ENCODE measurements at places on chromosomes 5 and 9.

- DNase-seq = no peak
Measured at GRCh38 chr9:22237497-22238363, 208.9 kb upstream of the DMRTA1 start.

DNA sequence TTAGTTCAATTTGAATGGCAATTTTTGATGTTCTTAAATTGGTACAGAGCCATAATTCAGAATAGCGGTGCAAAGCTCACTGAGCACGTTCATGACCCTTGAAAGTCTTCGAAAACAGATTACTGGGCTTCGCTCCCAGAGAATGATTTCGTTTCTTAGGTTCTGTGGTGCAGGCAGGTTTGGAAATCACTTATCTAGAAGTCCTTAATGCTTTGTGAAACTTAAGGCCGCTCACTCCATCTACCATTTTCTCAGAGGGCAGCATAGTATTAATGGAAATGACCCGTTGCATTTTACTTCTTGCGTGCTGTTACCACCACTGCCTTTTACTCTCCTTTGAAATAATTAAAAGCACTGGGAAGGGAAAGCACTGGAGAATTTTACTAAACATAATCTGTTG, 2.9 kb upstream of the MAT2B start:
- DNase-seq = no peak

DNA sequence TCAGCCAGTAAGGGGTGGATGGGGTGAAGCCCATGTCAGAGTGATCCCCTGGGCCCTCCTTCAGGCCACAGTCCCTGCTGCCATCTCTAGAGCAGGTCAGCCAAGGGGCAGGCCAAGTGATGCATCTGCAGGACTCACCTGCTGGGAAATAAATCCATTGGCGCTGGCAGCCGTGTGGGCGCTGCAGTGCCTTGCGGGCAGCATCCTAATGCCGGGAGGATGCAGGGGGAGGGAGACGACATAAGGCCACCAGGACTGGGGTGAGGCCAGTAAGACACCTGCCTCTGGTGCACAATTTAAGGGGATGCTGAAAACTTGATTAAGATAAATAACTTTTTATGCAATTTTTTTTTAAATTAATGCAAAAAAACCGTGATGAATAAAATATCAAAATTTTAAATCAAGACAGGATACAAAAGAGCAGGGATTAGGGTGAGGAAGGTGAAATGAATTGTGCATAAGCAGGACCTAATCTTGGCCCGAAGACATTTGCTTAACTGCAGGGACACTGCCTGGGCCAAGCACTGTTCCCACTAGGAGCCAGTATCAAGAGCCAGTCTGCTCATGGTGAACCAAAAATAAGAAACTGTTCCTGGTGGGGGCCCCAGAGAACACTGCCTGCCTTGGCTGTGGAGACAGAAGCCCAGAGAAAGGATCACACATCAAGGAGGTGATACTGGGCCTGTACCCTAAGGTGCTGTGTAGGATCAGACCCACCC, 67.5 kb upstream of the CPLX2 start:
- DNase-seq = no peak

- DNase-seq = no peak
Measured at GRCh38 chr5:61397238-61397637, 65.2 kb downstream of the ZSWIM6 start.

- no peak for DNase-seq
Measured at GRCh38 chr9:121997791-121998190, 95.3 kb downstream of the TTLL11 start.

DNA sequence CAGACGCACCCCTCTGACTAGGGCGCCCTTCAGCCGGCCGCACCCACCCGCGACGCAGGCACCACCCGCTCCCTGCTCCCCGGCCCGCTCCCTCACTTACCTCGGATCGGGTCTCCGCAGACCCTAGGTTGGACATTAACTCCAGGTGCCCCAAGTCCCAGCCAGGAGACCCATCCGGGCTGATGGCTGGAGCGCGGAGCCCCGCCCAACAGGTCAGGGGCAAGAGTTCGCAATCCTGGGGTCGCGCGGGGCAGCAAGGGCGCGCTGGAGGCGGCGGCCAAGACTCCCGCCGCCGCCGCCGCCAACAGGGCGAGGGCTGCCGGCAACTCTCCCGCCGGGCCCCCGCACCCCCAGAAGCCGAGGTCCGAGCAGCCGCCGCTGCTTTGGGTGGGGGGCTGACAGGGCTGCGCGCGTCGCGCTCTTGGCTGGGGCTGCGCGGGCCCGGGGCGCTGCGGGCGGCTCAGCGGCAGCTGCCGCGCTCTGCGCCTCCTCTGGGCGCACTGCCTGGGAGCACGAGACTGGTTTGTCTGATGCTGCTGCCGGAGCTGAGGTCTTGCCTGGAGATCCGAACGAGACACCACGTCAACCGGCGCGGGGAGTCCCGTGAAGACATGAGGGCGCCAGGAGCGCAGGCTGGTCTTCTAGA, at the start of gene GDNF:
GDNF (minus strand) TSS at position 635 of the 646 bp plus-strand sequence. CDS start 5,245 bp downstream, outside the sequence.
- no peak for DNase-seq

DNA sequence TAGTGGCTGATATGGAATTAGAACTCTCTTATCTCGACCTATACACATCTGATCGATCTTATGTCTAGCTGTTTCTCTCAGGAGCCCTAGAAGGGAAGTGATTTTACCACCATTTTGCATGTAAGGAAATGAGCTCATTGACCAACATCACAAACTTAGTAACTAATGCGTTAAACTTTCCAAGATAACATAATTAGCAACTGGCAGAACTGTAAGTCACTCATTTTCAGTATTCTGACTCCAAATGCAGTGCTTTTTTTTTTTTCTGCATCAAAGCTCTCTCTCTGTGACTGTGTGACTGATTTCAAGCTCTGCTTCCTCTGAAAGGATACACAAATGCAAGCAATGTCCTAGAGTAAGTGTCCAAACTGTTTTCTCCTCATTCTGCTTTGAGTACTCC, 68.1 kb upstream of the FBXL7 start:
- no peak for DNase-seq

GRCh38 chr9:93827545-93828330, 127.4 kb downstream of the BARX1 start:
- DNase-seq = peak; percentile 13

DNA sequence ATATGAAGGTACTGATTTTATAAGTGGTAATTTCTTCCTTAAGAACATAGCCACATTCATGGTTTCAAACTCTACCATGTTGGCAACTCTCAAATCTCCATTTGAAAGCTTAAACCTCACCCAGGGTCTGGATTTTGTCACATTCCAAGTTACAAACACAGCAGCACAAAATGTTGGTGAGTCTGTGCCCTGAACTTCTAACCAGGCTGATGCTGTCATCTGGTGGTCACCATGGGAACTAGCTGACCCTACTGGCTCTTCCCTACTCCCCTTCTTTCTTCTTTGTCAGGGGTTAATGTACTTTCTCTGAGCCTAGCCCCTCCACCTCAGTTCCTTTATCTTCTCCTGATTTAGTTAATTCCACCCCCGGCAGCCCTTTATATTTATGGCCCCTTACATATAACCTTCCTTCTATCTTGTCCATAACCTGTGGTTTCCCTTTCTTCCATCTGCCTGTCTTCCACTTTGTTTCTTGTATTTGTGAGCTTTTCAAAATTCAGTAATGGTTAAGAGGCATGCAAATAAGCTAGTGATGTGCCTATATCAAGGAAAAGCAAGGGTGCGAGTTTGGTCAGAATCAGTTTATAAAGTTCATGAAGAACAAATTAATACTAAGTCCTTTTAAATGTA, 35.9 kb downstream of the TGFBR1 start:
- no peak for DNase-seq

DNA sequence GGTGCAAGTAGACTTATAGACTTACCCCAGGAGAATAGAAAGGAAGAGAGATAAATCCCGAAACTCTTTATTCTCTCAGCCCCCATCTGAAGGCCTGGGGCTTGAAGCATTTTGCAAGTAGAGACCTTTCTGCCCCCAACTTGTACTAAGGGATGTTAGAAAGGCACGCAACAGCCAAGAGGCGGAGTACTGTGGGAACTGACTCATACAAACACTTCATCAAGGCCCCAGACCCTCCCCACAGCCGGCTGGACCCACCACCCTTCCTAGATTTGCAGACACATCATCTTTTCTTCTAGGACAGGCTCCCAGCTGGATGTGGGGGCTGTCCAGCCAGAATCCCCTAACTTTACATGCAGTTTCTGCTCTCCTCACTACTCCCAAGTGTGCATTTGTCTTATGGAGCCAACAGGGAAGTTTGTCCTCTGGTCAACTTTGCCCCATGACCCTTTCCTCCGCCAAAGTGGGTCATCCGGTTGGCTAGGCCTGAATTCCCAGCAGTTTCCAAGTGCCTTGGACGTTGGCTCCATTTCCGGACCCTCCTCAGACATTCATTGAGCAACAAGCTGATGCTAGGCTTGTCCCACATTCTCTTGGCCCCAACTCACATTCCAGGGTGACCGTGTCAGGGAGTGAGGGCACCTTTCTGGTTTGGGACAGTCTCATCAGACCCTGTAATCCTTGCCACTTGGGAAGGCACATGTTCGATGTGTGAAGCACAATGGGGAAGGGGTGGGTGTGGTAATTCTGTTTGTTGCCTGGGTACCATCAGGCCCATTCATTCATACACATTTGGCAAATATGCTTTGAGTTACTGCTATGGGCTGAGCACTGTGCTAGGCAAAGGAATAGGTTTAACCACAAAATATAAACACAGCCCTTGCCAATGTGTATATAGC, 64.6 kb downstream of the ABLIM3 start:
- no peak for DNase-seq

- no peak for DNase-seq
Measured at GRCh38 chr9:32424616-32425015, 40.2 kb downstream of the ACO1 start.

- no peak for DNase-seq
Measured at GRCh38 chr5:150156027-150156368, 353 bp upstream of the PDGFRB start.

DNA sequence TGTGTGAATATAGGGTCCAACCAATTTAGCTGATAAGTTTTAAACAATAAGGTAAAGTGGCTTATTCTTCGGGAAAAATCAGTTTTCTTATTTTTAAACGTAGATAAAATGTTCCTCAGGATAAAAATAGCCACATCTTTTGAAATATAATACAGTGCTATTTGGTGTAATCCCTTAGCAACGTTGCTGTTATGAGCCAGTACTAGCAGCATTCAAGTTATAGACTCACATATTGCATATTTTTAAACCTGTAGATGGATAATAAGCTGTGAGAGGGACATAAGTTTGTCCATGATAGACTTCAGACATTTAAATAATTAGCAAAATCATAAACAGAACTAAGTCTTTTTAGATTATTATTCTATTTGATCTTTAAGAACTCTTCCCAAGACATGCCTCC, 6.3 kb downstream of the PDE4D start:
- no peak for DNase-seq

- DNase-seq = no peak
Measured at GRCh38 chr9:131299346-131299960, 9.9 kb downstream of the PLPP7 start.

DNA sequence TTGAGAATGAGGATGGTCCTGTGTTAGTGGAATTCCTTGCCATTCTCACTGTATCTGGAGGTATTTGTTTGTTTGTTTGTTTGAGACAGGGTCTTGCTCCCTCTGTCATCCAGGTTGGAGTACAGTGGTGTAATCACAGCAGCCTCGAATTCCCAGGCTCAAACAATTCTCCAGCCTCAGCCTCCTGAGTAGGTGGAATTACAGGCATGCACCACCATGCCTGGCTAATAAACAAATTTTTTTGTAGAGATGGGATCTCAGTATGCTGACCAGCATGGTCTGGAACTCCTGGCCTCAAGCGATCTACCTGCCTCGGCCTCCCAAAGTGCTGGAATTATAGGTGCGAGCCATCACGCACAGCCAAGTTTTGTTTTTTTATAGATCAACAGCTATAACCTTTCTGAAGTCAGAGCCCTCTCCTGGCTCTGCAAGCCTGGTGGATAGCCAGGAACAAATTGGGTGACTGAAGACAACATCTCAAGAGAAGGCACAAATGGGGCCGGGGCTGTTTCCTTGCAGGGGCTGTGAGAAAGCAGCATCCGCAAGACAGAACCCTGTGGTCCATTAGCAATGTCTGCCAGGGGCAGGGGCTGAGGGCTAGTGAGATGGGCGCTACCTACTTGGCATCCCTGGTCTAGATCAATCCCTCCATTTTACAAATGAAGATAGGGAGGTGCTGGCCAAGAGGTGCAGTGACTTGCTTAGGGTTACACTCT, 18.8 kb downstream of the SH3PXD2B start:
- DNase-seq = no peak

- no peak for DNase-seq
Measured at GRCh38 chr5:31047621-31048020, 145.9 kb upstream of the CDH6 start.

DNA sequence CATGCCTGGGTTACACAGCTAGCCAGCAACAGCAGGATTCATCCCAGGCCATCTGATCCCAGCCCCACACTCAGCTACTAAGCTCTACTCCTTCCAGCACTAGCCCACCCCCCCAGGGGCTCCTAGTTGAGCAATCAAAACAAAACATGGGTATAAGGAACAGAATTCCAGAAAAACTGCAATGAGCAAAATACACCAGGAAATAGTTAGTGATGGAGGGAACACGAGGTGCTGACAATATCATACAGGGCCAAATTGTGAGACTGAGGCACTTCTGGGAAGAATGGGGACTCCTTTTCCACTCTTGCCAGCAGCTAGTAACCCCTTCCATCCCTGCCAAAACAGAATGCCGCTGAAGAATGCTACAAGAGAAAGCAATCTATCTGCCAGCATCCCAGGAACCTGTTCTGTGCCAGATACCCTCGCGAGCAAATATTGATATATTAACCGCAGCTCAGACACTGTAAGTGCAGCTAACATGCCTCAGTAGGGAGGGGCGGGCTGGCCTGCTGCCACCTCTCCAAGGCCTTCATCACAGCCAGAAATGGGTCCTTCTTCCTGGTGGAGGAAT, 161.4 kb downstream of the SLIT3 start:
- DNase-seq = no peak

GRCh38 chr5:126198531-126198930, 224.7 kb upstream of the GRAMD2B start:
- no peak for DNase-seq

GRCh38 chr5:144048259-144048856, 122.1 kb downstream of the YIPF5 start:
- no peak for DNase-seq

DNA sequence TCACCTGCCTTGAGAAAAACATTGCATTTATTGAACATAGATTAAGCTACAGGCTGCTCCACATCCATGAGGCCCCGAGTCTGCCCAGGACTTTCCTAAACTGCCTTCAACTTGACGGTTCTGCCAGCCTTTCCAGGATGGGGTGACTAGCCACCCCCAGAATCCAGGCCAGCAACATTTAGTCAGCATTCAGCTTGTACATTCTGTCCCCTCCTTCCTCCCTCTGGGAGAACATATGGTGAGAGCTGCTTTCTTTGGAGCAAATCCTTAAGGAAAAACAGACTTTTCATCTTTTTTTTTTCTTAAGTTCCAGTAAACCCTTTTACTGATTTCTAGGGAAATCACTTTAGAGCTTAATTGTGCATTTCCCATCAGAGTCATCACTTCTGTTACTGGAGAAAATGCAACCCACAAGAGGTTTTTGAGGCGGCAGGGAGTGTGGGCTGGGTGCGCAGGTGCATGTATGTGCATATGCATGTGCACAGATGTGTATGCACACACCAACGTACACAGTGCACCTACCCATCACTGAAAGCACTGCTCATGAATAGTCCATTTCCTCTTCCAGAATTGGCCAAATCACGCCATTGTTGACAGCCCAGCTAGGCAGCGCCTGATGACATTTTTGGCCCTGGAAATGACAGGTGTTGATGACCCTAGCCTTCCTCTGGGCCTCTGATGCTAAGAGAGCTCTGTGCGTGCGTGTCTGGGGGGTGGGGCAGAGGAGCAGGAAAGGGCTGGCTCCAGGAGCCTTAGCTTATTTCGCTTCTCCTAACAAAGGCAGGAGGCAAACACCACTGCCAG, 145.6 kb downstream of the HSD17B3 start:
- DNase-seq = no peak

- no peak for DNase-seq
Measured at GRCh38 chr9:113567361-113568080, 104.0 kb downstream of the RGS3 start.

Data from stimulated activated CD8-positive, alpha-beta memory T cell treated with anti-CD3 and anti-CD28 coated beads, Interleukin-7, amount 100 ng/mL, for 48 hours (primary cell).